ENCODE measurements at places on chromosomes 12 and 14.

GRCh38 chr12:26044592-26044991, 80.2 kb downstream of the BHLHE41 start:
- no peak for DNase-seq

GRCh38 chr12:8860165-8860961, 37.9 kb downstream of the A2ML1 start:
- no peak for DNase-seq

DNA sequence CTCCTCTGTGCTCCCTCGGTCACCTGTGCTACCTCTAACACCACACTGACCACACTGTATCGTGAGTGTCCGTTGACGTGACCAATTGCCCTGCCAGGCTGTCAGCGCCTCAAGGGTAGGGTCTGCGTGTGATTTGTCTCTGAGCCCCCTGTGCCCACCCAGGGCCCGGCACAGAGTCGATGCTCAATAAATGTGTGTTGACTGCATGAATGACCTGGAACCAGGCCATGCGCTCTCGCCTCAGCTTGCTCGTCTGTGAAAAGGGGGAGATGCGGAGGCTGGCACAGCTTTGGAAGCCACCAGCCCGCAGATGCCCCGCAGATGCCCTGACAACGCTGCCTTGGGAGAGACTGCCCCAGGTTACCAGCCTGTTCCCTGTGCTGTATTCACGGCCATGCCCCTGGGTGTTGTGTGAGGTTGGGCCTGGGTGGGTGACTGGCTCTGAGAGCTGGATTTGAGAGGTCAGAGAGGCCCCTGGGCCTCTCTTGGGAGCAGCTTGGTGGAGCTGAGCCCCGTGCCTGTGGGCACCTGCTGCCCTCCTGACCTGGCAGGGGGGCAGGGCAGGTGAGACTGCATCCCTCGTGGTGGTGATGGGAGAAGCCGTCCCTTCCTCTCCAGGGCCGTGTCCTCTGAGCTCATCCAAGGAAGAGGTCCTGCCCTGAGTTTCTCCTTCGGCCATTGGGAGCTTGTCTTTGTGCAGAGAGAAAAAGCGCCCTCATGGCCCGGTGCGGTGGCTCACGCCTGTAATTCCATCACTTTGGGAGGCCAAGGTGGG, 43.2 kb downstream of the CYP46A1 start:
- DNase-seq, result no peak

- DNase-seq, result no peak
Observed at GRCh38 chr12:52699960-52700359, 3.4 kb downstream of the KRT77 start.

GRCh38 chr12:101781834-101782233, 42.6 kb upstream of the SYCP3 start:
- no peak for DNase-seq

GRCh38 chr14:36524220-36524837, 4.3 kb upstream of the NKX2-1 start:
- no peak for DNase-seq

DNA sequence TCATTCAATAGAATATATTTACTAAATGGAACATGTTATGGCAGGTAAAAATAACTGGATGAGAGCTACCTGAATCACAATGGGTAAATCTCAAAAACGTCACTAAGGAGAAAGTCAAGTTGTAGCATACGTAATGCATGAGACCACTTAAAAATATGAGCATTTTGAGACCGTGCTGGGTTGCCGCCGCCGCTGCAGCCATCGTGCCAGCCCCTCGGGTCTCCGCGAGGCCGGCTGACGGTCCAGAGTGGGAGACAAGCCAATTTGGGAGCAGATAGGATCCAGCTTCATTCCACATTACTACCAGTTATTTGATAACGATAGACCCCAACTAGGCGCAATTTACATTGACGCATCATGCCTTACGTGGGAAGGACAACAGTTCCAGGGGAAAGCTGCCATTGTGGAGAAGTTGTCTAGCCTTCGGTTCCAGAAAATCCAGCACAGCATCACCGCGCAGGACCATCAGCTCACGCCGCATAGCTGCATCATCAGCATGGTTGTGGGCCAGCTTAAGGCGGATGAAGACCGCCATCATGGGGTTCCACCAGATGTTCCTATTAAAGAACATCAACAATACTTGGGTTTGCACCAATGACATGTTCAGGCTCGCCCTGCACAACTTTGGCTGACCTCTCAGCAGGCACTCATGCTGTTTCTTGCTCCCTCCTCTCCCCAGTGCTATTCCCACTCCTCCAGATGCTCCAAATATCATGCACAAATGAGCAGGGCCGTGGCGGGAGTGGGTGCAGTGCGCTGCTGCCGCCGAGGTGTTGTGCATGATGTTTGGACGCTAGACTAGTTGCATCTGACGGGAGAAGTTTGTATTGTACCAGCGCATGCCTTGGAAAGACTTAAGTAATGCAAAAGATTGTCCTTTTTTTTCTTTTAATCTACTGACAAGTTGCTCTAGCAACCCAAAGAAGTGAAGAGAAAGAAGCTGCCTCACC, 6.3 kb upstream of the BRMS1L start:
- no peak for DNase-seq

GRCh38 chr14:24332268-24332993, 2.4 kb downstream of the ADCY4 start:
- DNase-seq, result no peak

DNA sequence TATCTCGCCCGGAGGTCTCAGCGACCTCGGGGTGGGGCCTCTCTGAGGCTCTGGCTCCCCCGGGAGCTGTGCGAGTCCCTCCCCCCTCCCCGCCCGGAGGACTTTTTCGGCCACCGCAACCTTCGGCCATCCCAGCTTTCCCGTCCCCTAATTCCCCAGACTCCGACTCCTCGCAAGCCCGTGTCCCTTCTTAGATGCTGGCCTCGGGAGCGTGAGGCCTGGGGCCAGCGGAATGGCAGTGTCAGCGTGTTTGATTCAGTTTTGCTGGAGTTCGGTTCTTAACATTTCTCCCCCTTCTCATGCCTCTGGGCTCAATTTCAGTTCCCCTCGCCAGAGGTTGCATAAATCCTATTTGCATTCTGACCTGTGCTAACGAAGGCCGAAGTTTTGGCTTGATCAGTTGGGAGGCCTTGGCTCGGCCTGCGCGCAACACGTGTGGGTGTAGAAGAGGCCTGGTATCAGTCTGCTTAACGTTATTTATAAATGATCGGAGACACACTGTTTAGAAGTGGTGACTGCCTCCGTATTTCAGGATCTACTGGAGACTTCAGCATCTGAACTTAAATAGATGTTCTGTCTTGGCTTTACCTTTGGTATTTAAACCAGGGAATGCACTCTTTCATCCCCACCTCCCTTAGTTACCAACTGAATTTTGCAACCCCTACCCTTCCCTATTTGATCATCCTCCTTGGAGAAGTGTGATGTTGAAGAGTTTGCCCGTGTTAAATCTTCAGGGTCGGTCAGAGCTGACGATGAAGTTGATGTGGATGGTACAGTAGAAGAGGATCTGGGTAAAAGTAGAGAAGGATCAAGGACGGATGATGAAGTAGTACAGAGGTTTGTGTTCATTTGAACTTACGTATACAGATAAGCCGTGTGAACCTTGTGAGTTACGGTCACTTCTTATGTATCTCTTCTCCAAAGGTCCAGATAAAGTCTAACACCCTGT, 851 bp downstream of the HSP90B1 start:
- DNase-seq, result no peak

GRCh38 chr14:100049220-100049619, 16.0 kb upstream of the EVL start:
- DNase-seq, result peak; percentile 62

All from GM04504 (cell line).